AG10803 (cell line): ENCODE measurements at places on chromosomes 12 and 14.
A peak's percentile ranks its signal among the peaks of the same experiment; 100 is the strongest.

- DNase-seq, result no peak
Observed at GRCh38 chr12:64187794-64188193, 34.3 kb downstream of the KICS2 start.

DNA sequence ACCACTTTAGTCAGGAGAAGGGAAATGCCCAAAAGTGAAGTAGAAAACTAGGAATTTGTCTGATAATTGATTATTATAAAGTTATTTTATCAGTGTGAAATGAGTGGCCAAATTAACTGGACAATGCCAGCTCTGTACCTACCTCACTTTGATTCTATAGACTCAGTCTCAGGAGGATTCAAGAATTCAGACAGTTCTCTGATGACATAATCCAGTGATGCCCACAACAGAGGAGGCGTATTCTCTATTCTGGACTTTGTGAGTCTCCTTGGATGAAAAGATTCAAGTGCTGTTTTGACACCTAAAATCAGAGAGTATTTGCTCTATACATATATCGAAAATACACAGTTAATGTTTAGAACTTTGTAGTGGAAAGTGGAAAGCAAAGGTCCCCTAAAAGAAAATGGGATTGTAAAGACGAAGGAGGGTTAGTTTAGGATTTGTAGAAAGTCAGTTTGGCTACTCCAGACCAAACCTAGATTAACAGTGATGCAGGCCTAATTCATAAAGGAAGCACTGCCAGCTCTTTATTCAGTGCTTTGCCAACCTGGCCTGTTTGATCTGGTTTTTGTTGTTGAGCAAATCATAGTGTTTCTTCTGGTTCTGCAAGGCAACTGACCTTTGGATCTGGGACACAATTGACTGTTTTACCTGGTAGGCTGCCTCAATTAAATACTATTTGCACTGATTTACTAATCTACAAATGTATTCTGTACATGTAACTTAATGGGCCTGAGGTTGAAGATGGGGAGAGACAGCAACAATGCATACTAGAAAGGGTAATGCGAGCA lies 67.4 kb downstream of the DAD1 start:
- no peak for DNase-seq

DNA sequence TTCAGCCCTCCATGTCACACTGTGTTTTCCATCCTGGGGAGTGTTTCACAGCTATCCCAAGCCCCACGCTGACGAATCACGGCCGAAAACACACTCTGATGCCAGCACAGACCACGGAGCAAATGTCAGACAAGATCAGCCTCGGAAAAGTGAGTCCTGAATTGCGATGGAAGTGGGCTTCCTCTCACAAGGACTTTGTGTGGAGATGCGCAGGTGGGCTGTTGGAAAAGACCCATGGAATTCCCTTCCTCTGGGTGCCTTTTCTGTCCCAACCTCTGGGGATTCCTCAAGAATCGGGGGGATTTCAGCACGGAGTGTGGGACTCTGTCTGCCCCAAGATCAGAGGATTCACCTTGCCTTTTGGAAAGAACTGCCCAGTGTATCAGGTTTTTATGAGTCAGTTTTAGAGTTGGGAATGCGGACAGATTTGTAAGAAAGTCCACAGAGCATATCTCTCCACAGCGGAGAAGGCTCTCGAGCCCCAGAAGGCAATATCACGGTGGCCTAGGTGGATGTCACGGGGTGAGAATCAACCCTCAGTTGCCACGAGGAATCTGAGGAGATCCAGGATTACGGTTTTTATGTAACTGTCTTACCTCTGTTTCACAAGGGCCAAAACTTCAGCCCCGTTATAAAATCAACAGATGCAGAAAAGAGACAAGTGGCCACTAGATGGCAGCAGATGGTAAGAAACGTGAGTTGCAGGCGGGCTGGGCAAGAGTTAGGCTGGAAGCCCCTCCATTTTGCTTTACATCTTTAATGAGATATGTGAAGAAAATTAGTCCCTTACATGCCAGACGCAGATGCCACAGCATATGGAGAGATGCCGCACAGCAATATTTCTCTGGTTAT lies 201.9 kb downstream of the DAD1 start:
- peak; percentile 69 for DNase-seq

DNA sequence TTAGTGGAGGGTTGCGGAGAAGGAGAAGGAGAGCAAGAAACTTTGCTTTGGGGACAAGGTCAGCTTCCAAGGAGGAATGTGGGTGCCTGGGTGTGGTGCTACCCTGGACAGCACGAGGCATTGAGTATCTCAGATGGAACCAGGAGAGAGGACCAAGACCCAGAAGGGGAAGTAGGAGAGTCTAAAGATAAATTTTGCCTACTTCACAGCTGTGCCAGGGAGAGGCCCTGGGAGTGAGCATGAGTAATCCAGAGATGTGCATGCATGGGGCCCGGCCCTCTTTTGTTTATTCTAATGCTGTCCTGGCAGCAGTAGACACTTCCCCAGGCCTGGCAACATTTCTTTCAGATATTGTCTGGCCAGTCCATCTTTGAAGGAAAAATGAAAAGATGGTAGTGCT lies 49.5 kb upstream of the GNPNAT1 start:
- DNase-seq, result peak; percentile 69

GRCh38 chr14:63283884-63284248 lies 34.9 kb downstream of the GPHB5 start:
- DNase-seq, result peak; percentile 13

DNA sequence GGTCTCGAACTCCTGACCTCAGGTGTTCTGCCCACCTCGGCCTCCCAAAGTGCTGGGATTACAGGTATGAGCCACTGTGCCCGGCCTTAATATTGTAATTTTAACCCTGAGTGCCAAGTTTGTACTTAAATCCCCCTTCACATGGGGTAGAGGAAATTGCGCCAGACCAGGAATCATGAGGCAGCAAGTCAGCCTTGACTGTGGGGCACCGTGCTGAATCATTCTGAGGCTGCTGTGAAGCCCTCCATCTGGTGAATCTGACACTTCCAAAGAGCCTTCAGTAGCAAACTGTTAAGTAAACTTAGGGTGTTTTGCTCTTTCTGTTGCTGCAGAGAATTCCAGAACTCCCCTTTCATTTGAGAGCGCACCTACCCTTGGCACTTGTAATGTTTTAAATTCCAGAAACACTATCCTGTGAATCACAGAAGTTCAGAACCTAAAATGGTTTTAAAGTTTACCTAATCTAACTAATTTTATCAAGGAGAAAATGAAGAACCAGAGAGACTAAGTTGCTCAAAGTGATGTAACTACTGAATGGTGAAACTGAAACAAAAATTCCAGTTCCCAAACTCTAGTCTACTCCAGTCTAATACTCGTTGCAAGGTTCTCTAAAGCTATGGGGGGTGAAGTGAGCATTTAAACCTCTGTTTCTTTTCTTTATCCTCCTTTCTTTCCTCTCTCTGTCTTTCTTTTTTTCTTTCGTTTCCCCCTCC lies 7.5 kb downstream of the HEBP1 start:
- peak; percentile 93 for DNase-seq

GRCh38 chr14:28831126-28831525 lies 64.5 kb downstream of the FOXG1 start:
- no peak for DNase-seq

DNA sequence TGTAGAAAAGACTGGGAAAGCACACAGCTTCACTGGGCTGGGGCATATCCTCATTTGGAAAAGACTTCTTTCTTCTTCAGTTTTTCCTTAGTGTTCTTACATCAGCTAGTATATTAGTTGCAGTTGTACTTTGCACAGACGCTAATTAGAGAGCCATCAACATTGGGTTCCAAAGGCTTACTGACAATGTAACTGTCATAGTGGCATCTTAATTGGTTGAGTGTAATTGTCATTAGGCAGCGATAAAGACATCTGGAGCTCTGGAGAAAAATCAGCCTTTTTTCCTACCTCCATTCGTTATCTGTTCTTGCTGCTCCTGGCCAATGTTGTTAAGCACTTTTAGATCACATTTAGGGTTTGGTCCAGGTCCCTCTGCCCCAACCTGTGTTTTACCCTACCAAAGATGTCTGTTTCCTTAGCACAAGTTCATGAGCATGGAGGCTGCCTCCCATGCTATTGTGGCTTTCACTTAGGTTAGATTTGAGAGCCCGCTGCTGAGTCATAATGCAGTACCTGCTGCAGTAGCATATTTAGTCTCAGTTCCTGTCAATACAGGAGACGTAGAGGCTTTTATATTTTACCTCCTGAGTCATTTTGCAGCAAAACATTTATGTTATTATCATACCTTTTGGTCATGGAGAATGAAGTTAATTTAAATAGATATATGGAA lies 49.2 kb downstream of the FBXW8 start:
- DNase-seq, result no peak

- DNase-seq, result no peak
Observed at GRCh38 chr12:11678781-11679180, 29.3 kb downstream of the ETV6 start.

DNA sequence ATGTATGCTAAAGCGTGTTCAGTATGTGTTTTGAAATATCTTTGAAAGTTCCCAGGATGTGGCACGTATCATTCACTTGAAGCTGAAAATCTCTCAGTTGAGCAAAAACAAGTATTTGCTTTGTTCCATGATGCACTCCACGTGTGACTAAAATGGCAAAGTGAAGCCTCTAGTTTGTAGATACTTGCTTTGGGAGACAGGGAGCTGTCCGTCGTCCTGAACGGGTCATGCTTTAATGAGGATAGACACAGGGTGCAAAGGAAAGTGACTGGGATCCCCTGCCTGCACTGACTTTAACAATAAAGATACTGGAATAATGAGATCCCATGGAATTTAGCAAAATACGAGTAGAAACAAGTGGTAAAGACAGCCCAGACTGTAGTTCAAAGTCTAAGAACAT lies 991.4 kb downstream of the NRXN3 start:
- DNase-seq, result peak; percentile 1

DNA sequence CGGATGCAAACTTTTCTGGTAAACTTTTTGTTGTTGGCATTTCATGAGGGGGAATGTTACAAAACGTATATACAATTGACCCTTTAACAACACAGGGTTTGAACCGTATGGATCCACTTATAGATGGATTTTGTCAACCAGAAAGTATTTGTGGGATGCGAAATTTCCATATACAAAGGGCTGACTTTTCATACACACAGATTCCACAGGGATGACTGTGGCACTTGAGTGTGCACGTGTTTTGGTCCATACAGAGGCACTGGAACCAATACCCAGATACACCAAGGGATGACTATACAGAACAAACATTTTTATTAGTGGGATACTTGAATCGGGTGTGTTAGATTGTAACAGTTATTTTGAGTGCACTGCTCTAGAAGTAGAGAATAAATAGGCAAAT lies 29.8 kb upstream of the CCT2 start:
- peak; percentile 94 for DNase-seq

DNA sequence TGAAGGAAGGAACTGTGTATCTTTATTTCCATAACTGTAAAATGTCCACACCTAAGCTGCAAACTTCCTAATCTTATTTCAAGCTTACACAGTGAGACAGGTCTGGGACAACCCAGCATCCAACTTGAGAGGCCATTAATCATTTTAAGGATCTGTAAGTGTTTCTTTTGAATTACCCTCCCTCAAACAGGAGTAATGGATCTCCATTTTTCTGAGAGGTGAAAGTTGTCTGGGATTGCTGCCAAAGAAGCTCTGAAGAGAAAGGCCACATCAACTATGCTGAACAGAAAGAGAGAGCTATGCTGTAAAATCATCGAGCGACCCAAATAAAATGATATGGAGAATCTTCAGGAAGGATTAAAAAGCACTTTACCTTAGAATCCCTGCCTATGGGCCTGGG lies 131.7 kb upstream of the CPNE8 start:
- no peak for DNase-seq

DNA sequence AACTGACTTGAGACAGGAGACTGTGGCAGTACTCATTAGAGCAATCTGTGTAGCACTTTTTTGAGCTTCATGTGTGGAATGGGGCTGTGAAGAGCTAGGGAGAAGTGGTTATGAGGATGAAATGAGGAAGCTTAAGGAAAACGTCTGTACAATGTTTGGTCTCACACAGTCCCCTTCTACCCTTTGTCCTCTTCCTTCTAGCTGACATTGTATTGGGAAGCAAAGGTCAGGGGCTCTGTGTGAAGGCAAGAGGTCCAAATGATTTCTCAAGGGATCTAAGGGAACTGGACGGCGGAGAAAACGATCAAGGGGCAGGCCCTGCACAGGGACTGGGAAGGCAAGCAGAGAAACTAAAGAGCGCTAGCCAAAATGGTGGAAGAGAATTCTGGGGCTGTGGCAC lies 13.1 kb upstream of the CIPC start:
- no peak for DNase-seq

DNA sequence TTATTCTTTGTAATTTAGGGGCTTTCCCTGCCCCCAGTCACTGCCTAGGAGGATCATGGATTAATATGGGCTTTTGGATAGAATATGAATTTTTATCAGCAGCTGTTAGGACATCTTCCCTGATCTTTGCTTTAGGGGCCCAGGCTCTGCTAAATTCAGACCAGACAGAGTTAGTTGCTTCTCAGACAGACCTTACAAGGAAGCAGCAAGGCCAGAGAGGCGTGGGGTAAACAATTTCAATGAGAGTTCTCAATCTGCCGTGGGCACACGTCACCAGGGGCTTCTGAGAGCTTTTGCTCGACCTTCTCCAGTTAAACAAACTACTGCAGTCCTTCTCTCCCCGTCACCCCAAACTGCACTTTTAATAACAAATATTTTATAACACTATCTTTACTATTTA lies 27.7 kb downstream of the FGF6 start:
- no peak for DNase-seq

DNA sequence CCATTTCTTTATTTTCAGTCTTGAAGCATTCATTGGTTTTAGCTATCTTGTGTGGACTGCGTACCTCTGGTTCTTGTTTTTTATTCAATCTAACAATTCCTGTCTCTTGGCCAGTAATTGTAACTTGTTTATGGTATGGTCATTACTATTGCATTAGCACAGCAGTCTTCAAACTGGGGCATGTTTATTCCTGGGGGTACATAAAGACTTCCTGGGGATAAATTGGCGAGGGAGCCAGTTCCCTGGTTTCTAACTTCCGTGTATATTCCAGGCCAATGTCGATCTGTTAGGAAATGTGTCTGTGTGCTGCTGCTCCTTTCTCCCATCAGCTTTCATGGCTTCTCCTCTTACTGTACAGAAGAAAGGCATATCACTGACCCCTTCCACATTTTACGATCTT lies 13.7 kb upstream of the EVL start:
- no peak for DNase-seq

DNA sequence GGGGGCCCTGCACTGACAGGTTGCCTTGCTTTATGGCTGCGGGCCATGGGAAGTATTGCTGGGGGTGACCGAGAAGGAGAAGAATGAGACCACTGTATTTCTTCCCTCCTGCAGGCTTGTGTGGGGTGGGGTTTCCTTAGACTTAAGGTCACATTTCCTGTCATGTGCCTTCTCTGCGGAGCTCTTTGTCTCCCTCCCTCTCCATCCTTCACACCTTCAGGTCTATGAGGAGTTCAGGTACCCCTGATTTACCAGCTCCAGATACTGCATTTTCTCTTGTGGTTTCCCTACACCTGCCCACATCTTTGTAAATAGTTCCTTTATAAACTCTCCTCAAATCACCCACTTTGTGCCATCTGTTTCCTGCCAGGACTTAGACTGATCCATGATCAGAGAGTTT lies 3.6 kb downstream of the FNTB start:
- DNase-seq, result no peak
